ENCODE measurements at places on chromosomes 3 and 15.
A peak's percentile ranks its signal among the peaks of the same experiment; 100 is the strongest.

- no peak for DNase-seq
Measured at GRCh38 chr3:123447749-123448517, 957 bp downstream of the ADCY5 start.

GRCh38 chr3:120536642-120537041 is 59.5 kb upstream of the NDUFB4 start:
- no peak for DNase-seq

DNA sequence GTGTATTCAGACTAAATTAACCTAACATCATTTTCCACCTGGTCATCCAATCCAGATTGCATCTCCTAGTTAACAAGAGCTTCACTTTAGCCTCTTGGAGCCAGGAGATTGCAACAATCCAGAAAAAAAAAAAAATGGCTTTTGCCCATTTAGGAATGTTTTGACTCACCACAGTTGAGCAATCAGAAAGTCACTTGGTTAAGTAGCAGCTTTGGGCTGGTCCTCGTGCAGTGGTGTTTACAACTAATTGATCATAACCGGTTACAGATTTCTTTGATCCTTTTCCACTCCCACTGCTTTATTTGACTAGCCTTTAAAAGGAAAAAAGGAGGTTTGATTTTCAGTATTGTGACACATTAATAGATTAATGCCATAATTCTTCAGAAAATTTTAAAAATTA is 688.8 kb upstream of the CCDC54 start:
- peak; percentile 92 for DNase-seq

- no peak for DNase-seq
Measured at GRCh38 chr3:74129611-74130010, 484.8 kb downstream of the CNTN3 start.

DNA sequence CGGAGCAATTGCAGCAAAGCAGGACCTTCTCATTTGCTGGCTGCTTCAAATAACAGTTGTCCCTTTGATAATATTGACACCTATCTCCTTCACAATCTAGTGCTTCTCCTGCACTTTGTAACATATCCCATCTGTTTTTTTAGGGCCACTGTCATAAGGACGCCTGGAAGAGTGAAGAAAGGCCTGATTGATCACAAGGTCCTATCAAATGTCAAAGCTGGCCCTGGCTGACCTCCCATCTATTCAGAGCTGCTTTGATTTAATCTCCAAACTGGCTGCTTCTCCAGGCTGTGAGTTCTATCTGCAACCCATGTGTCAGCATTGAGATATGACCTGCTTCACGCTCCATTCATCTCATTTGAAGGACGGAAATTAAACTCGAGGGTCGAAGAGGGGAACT is 601.2 kb upstream of the KCNMB2 start:
- no peak for DNase-seq

GRCh38 chr3:194042927-194043326 is 93.0 kb upstream of the HES1 start:
- DNase-seq, result no peak

DNA sequence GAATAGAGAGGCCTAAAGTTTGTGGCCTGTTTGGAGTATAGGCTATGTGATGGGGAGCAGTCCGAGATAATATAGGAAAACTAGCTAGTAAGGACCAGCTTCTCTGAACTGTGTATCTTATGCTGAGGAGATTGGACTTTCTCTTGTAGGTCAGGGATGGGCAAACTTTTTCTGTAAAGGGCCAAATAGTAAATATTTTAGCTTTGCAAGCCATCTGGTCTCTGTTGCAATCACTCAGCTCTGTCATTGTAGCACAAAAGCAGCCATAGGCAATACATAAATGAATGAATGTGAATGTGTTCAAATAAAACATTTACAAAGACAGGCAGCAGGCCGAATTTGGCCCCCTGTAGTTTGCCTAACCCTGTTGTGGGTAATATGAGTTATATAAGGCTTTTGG is 24.5 kb downstream of the TMOD3 start:
- peak; percentile 60 for DNase-seq

- DNase-seq, result no peak
Measured at GRCh38 chr3:61357902-61358301, 106.7 kb upstream of the FHIT start.

DNA sequence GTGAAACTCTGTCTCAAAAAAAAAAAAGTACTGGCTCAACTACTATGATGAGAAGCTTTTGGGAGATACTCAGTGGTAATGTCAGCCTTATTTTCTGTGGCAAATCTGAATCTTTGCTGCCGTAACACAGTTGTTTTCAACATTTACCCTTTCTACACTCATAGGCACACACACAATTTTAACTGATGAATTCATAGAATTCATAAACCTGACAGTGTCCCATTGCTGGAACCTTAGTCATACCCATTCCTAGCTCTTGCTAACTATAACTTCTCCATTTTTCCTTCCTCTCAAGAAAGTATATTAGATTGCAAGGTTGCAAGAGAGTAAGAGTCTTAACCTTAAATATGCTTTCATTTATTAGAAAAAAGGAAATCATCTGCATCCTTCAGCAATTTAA is 496.6 kb downstream of the FHIT start:
- DNase-seq, result no peak

GRCh38 chr3:124652009-124652408 is 78.2 kb upstream of the UMPS start:
- no peak for DNase-seq

GRCh38 chr3:55180936-55181535 is 253.2 kb upstream of the LRTM1 start:
- peak; percentile 53 for DNase-seq

DNA sequence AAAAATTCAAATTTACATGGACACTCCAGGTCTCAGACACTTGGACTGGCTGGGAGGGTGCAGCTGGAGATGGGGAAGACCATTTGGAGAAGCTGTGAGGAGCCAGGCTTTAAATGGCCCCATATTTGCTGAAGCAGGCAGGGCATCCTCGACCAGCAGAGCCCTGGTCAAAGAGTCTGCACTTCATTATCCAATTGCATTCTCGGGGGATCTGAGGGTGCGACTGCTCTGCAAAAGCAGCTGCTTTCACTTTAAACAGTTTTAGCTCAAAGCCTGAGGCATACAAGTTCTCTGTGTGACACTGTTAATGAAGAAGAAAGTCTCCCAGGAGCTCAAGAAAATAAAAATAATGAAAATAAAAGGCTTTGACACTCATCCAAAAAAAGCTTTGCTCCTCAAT is 98.0 kb upstream of the SLC25A36 start:
- no peak for DNase-seq

GRCh38 chr15:70863450-70864218 is 9.7 kb upstream of the LARP6 start:
- DNase-seq, result peak; percentile 57

DNA sequence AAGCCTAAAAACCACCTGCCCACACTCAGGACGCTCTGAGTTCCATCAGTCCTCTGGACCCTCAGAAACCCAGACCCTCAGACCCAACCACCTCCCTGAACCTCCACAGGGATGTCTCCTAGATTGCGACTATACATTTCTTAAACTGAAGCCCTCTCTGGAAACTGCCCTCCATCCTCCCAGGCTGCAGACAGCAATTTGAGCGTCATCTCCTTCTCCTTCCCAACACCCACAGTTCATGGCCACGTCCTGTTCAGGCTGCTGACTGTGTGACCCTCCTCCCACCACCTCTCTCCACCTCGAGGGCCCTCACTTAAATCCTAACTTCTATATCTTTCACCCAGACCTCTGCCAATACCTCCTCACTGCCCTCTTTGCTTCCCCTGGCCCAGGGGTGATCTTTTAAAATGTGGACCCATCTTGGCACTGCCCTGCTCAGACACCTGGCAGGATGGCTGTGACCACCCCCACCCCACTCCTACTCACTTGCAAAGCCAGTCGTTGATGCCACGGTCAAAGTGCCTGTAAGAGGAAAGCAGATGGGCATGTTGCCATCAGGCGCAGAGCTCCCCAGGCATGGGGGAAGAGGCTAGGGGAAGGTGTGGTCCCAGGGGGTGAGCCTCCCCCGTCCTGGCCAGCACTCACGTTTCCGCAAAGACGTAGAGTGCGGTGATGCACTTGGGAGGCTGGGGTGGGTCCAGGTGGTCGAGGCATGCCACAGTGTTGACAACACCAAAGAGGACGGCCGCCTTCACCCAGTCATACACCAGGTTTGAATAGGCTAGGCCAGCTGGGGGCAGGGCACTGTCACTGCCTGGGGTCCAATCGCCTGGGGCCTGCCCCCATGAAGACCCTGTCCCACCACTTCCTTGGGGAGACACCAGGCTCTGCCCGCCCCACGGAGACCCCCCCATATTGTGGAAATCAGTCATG is 6.0 kb downstream of the HHATL start:
- DNase-seq, result no peak

- no peak for DNase-seq
Measured at GRCh38 chr3:64152676-64153466, 72.4 kb downstream of the PRICKLE2 start.

DNA sequence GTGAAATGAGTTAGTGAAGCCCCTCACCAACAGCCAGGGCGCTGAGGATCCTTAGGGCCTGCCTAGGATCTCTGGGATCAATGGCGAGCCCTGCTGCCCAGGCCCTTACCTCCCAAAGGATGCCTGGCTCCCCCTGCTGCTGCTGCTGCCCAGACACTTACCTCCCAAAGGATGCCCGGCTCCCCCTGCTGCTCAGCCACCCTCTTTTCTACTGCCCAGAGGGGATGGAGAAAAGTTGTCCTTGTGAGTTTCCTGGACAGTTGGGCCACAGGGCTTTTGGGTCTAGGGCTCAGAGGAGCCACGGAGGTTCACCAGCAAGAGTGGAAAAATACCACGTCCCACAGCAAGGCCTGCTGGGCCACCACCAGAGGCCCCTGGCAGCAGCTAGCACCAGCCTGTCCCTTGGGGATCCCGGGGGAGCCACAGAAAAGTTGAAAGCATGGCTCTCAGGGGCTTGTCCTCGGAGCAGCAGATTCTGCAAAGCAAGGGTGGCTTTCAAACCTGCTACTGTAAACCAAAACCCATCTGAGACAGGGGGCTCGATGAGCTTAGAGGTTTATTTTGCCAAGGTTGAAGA is 59.4 kb downstream of the SLC6A6 start:
- DNase-seq, result peak; percentile 68

- no peak for DNase-seq
Measured at GRCh38 chr3:169700195-169700594, 36.7 kb upstream of the MECOM start.

GRCh38 chr3:195204360-195205163 is 66.4 kb downstream of the XXYLT1 start:
- DNase-seq, result peak; percentile 87

DNA sequence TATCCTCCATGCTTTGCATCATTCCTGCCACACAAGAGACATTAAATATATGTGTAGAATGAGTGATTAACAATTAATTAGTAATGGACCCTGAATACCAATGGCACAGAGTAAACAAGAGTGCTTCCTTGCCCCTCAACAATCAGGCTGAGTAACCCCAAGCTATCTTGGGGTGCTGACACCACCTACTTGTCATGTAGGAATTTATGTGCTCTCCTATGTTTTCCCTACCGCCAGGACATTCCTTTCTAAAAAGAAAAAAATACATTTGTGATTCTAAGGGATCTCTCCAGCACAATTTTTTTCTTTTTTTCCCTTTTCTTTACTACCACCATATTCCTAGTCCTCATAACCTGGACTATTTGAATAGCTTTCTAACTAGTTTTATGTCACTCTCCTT is 449.1 kb downstream of the MFSD1 start:
- DNase-seq, result no peak

DNA sequence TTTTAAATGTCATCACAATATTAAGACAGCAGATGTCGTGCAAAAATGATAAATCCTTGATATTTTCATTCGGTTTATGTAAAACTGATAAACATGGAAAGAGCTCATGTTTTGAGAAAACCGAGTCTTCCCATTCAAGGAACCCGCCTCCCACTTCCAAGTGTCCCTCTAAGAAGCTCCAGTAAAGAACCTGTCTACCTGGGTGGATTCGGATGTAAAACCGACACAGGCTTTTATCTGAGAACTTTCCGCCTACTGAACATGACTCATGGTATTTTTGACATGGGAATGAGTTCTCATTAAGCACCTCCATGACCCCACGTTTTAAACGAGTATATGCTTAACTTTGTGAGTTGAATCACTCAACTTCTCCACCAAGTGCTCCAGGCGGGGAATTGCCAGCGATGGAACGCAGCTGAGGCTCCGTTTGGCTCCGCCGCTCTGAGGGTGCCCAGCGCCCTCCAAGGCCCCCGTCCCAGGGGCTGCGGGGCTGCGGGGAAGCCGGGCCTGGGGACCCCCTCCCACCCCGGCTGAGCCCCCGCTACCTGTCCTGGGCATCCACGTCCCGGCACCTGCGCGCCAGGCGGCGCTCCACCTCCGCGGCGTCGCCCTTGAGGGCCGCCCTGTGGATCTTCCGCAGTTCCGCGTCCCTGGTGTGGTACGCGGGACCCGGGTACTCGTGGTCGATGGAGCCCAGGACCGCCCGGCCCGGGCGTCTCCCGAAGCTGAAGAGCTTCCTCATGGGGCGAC is 119.9 kb downstream of the LMLN start:
- DNase-seq, result no peak

DNA sequence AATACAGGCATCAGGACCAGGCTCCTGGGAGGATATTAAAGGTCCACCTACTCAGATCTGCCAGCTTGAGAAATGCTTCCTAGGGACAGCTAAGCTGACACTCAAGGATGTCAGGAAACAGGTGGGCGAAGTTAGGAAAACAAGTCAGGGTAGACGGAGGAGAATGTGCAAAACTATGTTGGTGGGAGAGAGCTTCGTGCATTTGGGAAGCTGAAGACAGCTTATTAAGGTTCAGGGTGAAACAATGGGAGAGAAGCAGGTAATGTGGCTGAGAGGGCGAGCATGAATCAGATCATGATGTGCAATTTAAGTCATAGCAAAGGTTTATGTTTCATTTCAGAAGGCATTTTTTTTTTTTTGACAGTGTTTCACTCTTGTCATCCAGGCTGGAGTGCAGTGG is 297.2 kb upstream of the ATP10A start:
- DNase-seq, result no peak

GRCh38 chr3:98574132-98574531 is 19.3 kb downstream of the CPOX start:
- DNase-seq, result no peak

DNA sequence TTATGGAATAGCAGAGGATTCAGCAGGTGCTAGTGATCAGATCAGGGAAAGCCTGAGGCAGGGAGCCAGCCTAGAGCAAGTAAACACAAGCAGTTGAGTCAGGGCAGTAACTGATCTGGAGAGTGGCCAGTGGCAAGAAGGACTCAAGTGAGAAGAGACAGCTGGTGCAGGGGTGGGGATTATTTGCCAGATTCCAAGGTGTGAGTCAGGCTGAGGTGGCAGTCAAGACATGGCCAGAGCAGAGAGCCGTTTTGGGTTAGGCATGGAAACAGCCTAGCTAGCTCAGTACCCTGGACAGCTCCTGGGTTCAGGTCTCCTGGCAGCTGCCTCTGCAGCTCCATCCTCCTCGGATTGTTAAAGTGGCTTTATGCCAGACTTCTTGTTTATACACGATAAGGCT is 281.9 kb upstream of the ONECUT1 start:
- DNase-seq, result no peak

- DNase-seq, result no peak
Measured at GRCh38 chr3:99601515-99601914, 36.9 kb upstream of the COL8A1 start.

DNA sequence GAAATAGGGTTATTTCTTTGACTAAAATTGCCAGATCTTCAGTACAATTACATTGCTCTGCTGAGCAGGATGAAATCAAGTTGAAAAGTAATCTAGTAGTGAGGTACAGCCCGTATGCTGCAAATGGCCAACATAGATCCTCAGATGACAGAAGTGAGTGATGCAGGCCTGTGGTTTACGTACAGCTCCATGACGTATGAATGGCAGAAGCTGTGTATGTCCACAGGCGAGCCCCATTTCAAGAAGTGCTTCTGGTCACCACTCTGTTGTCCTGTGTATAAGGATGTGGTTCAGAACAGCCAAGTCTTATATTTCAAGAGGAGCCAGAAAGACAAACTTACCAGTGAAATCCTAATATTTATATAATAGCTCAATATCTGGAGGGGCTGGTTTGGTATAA is 9.2 kb downstream of the CD86 start:
- DNase-seq, result no peak
